AG10803 (cell line): ENCODE measurements at places on chromosomes 12 and 14.

- no peak for DNase-seq
These were observed 18.9 kb downstream of the JKAMP start for GRCh38 chr14:59503256-59503655.

- no peak for DNase-seq
These were observed 100.3 kb downstream of the TMTC2 start for GRCh38 chr12:82787016-82787415.

- no peak for DNase-seq
These were observed 14.1 kb upstream of the SLC25A3 start for GRCh38 chr12:98579347-98579746.

- DNase-seq, result no peak
These were observed 19.9 kb downstream of the COL2A1 start for GRCh38 chr12:47984331-47984801.

- DNase-seq, result peak; percentile 4
These were observed 11.6 kb downstream of the RNASE10 start for GRCh38 chr14:20516921-20517320.

GRCh38 chr12:13383379-13383778 is 186.9 kb downstream of the EMP1 start:
- DNase-seq, result no peak

- no peak for DNase-seq
These were observed 83.6 kb upstream of the ARHGAP5 start for GRCh38 chr14:31993521-31993951.

- DNase-seq, result peak; percentile 2
These were observed 860.0 kb downstream of the RPS29 start for GRCh38 chr14:48726080-48726642.

GRCh38 chr14:61622051-61622450 is 73.3 kb upstream of the HIF1A start:
- no peak for DNase-seq

DNA sequence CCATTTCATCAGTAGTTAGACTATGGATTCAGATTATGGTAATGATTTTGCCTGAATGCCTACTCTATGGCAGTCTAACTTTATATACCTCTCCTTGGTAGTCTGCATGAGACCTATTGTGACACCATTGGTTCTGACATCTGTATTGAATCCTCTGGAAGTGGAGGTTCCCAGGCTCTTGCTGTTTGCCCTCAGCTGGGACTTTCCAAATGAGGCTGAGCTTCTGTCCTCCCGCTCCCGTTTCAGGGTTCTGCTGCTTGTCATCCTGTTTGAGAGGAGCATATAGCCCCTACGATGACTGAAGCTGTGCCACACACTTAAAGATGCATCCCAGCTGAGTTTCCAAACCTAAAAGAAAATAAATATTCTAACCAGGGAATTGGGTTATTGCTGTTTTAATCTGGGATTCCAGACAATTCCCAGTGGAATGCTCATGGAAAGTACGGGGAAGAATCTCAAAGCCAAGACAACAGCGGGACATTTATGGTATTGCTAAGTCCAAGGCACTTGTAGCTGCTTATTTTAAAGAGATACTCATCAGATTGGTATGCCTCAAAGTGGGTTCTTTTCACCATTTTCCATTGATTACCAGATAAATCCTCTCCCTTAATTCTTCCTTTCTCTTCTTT is 105.9 kb downstream of the ETV6 start:
- peak; percentile 65 for DNase-seq

DNA sequence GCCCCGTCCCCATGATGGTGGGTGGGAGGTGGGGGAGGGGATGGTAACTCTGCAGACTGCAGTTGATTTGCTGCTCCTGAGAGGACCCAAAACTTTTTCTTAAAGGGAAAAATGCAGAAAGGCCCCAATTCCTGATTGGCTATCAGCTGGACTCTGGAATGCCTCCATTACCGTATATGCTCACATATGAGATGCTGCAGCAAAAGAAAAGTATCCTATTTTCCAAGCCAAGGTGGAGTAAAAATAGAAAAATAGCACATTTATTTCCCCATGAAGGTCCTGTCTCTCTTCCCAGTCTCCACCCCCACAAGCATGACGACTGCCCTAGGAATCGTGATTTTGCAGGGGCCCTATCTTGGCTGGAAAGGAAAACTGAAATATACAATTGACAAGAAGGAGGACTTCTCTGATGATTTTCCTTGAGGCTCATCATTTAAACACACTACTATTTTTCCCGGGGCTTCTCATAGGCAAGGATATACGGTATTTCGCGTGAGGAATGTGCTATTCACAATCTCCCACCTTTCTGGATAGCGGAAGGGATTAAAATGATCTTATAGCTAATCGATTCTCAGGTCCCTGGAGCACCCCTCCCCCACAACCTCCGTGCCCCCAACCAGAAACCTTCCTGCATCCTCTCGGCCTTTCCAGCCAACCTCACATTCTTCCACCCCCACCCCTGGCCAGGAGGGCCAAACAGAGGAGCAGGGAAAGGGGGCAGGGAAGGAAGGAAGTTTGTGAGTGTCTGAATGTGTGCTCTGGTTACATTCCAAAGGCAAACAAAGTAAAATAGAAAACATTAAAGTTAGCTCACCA is 138.9 kb upstream of the CCND2 start:
- DNase-seq, result no peak

GRCh38 chr14:85531141-85531586 is 1.2 kb downstream of the FLRT2 start:
- peak; percentile 84 for DNase-seq

- DNase-seq, result peak; percentile 21
These were observed 88.1 kb upstream of the TMEM263 start for GRCh38 chr12:106867651-106868050.

DNA sequence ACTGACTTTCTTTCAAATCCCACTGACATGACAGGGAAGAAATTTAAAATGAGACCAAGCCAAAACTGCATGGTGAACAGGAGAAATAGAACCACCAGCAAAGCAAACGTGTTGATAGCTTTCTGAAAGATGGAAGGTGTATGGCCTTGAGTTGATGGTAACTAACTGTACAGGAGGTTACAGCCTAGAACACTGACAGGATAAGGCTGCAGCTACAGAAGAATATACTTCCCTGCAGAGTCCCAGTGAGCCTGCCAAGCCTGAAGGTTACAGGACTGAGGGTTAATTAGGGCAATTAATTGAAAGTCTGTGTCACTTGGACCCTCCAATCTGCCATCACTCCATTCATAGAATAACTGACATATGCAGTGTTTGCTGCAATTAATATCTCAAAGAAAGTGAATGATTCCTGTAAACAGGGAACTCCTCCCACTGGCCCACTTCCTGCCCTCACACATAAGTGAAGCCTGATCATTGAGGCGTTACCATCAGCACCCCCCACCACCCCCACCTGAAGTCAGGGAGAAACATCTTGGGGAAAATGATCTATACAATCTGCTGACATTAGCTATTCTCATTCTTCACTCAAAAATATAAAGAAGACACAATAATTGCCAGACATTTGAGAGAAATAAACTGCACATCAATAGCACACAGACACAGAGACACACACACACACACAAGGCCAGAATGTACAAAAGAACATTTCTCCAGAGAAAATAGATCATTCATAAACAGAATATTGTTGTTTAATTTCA is 73.4 kb downstream of the GTF2A1 start:
- DNase-seq, result no peak

DNA sequence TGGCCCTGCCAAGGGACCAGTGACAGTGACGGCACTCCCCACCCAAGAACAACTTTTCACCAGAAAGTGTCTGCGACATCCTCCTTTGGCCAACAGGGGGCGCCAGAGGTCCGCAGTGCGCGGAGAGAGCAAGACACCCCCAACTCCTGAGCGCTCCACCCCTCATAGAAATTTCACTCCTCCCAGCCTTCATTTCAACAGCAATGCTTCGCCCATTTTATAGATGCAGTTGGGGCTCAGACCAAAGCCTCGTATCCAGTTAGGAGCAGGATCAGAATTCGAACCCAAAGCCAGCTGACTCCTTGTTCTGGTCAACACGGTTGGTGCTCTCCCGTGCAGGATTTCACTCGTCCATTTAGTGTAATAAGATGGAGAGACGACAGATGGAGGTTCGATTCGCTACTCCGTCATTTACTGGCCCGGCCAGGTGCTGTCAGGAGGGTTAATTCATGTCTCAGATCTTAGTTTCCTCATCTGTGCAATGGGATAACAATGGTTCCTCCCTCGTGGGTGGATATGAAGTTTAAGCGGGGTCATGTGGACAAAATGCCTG is 2.4 kb upstream of the POP5 start:
- peak; percentile 50 for DNase-seq
